ENCODE measurements at places on chromosomes 2 and 18. TPM values are rescaled to one million over a fixed set of nuclear protein-coding genes. Genes with fewer than 3 reads are reported as not detected.

Gene MBD2
- total RNA-seq = 11.6 TPM

Gene ANKAR
- total RNA-seq = 0.94 TPM

DNA sequence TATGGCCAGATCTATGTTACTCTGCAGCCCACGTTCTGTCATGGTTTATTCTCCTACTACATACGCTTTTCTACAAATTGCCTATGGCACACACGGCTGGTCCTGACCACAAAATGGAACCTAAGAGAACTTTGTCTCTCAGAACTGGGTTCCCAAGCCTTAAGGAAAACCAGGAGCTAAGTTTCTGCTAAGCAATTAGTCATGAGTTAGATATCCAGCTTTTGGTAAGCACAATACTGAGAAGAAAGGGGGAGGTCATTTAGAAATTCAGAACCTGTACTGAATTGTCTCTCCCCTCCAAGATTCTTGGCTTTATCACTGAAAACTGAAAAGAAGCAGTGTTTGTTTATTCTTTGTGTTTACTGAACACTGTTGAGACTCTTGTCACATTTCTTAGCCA, 283.5 kb upstream of the TANK start:
- DNase-seq = no peak

Gene CD28
- total RNA-seq = not detected

DNA sequence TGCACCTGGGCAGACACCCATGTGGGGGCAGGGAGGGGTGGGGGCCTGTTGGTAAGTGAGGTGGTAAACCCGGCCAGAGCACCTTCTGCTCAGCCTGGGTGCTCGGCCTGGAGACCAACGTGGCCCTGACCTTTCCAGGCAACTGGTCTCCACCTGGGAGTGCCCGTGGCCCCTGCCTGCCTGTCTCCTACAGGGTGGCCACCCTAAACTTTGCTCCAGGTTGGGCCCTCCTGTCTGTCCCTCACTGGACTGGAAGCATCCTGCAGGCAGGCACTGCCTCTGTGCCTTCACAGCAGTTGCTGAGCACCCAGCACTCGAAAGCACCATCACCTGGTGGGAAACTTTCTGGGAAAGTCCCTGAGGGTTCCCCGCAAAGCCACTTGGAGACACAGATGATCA, 171.3 kb downstream of the TWIST2 start:
- DNase-seq = no peak

DNA sequence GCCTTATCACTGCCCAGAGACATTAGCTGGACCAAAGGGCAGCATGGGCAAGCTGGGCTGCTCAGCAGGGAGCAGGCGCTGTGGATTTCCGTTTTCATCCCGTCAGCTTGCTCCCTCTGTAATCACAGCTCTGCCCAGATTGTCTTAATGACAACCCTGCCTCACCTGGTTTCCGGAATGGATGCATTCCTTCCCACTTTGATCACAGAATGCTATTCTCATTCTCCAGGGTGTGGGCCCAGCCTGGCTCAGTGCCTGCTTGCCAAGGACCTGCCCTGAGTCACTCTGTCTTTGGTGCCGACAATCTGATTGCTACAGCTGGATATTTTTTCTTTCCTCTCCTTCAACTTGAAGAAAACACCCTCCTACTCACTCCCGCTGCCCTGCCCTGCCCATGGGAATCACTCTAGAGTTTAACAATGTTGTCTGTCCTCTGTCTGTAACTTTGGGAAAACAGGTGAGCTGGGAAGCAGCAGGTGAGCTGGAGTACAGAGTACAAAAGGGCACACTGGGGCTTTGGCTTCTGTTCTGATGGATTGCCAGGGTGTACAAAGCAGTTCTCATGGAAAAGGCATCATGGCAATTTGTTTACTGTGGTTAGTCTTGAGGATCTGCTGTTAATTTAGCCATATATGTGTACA, 27.2 kb upstream of the FAM136A start:
- peak; percentile 97 for DNase-seq

DNA sequence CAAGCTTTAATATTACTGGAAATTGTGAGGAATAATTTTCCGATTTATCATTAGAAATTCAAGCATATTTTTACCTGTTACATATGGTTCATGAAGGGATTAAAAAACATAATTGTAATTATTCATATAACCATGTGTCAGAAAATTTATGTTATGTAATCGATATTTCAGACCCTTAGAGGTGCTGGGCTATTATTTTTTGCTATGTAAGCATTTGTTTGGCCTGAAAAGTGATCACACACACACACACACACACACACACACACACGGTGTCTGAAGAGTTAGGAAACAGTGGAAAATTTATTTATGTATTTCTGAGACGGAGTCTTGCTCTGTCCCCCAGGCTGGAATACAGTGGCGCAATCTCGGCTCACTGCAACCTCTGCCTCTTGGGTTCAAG, 375.5 kb downstream of the PTH2R start:
- no peak for DNase-seq

Gene UGT1A5
- total RNA-seq = 3.1 TPM

DNA sequence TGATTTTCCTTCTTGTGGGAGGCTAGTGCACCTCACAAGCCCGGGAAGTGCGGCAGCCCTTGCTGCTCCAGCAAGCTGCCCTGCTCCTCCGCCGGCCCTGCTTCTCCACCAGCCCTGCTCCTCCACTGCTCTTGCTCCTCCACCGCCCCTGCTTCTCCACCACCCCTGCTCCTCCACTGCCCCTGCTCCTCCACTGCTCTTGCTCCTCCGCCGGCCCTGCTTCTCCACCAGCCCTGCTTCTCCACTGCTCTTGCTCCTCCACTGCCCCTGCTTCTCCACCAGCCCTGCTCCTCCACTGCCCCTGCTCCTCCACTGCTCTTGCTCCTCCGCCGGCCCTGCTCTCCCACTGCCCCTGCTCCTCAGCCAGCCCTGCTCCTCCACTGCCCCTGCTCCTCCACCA, 95.6 kb downstream of the NDUFA10 start:
- no peak for DNase-seq

Gene PIEZO2
- total RNA-seq = not detected

DNA sequence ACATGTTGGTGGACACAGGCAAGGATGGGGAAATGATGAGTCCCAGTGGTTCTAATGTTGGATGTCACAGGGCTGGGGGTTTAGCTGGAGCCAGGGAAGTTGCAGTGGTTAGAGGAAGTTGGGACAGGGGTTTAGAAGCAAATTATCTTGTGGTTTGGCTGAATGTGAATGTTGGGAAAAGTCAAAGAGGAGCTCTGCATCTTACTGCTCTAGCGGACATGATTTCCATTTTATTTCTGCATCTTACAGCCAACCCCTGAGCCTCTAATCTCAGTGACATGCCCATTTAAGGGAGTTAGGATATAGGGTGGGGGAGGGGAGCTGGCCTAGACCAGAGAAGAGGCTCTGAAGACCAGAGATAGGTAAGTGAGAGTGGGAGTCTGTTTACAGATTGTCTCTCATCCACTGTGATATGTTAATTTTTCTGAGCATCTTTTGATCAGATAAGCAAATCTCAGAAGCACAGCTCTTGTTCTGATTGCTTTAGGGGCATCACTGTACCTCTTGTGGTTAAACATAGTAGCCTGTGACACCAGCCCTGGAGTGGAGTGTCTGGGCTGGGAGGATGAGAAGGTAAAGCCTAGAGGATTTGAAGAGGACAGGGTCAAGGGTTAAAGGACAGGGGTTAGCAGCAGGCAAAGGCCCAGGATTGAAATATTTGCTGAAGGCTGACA, 43.6 kb downstream of the SETBP1 start:
- no peak for DNase-seq

Gene LCT
- not detected for total RNA-seq

- no peak for DNase-seq
Measured at GRCh38 chr18:76592981-76593381, 97.9 kb upstream of the ZNF516 start.

GRCh38 chr18:62812242-62812641, 96.9 kb downstream of the PHLPP1 start:
- no peak for DNase-seq

GRCh38 chr2:30683236-30683956, 123.8 kb downstream of the CAPN13 start:
- DNase-seq = no peak
